T-helper 9 cell (primary cell): ENCODE measurements at places on chromosomes 5 and 9.

- no peak for DNase-seq
Measured at GRCh38 chr9:71683598-71684235, 84.6 kb downstream of the CEMIP2 start.

DNA sequence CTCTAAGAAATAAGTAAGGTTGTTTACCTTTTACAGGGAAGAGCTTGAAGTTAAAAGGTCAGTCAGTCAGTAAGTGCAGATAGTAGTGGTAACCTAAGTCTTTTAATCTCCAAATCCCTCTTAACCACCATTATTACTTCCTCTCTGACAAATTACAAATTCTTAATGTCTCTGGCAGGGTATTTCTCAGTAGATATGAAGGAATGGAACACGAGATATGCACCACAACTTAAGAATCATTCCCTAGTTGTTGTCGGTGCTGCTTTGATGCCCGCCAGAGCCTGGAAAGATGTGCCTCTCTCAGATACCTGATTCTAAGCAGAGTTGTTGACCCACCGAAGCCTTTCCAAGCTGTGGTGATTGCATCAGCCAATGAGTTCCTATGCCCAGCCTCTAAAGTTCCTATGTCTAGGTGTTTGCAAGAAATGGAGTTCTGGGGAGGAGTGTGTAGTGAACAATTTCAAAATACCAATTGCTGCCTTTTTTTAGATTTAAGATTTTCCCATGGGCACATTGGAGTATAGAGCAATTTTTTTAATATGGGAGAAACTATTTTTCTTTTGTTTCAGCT, 78.5 kb downstream of the CD180 start:
- DNase-seq = no peak

DNA sequence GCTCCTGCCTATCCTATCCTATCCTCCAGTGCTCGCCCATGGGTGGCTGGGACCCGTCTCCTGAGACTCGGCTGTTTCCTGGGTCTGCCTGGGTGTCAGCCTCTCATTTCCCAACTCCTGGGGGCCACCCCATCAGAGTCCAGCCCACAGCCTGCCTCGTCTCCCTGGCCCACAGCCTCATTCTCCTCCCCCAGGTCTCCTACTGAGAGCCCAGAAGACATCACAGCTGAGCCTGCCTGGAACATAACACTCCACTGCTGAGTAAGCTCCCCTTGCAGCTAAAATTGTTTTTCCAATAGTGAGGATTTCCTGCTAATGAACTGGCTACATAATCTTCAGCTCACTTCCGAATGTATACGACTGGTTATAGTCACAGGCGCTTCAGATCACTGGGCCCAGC, 95.3 kb downstream of the TTLL11 start:
- no peak for DNase-seq

- DNase-seq = no peak
Measured at GRCh38 chr5:2017540-2018389, 135.0 kb upstream of the IRX4 start.

GRCh38 chr9:25752398-25752797, 74.2 kb upstream of the TUSC1 start:
- no peak for DNase-seq

DNA sequence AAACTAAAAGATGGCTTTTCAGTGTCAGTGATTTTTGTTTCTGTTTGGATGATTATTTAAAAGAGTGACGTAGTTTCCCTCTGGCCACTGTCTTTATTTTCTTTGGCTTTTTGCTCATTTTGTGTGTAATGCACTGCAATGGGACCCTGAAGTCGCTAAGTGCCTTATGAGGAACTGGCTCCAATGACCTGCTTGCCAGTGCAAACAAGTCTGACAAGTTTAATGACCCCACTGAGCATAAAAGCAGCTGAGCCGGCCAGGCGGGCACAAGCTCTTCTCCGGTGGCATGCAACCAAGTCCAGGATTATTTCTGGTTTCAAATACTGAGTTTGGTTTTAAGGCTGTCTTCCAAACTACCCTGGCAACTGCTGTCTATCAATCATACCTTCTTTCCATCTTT, 15.6 kb upstream of the GNA14 start:
- DNase-seq = no peak

GRCh38 chr5:4906786-4907185, 233.3 kb upstream of the ADAMTS16 start:
- DNase-seq = no peak

- DNase-seq = no peak
Measured at GRCh38 chr9:98951967-98952366, 8.3 kb downstream of the COL15A1 start.

DNA sequence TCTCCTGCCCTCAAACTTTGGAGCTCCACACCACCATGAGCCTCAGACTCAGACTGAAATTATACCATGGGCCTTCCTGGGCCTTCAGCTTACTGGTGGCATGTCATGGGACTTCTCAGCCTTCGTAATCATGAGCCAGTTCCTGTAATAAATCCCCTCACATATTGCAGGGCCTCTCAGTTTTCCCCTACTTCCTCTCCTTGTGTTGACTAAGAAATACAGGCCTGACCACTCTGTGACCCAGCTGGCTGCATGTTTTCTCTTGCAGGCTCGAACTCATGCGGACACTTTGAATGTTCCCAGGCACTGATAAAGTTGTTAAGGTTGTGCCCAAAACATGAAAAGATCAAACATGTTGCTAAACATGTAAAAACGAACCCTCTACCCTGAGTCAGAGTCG, 26.2 kb upstream of the SHC3 start:
- no peak for DNase-seq

DNA sequence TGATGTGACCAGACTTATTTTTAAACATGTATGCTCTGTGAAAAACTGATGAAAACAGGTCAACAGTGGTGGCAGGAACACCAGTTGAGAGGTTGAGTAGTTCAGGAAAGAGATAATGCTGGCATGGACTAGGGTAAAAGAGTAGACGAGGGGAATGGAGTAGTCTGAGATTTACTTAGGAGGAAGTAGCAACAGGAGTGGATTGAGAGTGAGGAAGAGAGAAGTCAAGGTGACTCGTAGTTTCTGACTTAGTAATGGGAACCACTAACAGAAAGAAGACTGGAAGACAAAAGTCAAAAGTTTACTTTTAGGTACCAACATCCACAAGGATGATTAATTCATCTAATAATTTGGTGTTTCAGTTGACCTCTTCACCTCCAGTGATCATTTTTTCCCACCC, 3.6 kb downstream of the SRA1 start:
- DNase-seq = no peak

GRCh38 chr5:167713896-167714295, 577.5 kb upstream of the WWC1 start:
- no peak for DNase-seq

DNA sequence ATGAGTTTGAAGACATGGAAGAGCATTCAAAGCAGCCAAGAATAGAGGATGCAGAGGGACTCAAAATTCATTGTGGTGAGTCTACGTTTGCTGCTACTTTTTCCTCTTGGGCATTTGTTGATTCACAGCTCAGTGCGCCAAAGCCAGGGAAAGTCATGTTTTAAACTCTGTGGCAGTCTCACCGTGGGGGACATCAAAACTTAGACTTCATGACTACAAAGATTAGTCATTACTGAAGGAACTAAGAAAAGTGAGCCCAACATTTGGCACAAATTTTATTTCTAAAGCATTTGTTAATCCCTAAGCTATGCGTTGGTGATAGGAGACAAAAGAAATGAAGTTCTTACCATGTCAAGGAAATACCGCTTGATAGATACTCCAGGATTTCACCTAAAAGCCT, 73.7 kb upstream of the MTAP start:
- DNase-seq = no peak

- no peak for DNase-seq
Measured at GRCh38 chr9:136219276-136219675, 14.3 kb upstream of the LHX3 start.

DNA sequence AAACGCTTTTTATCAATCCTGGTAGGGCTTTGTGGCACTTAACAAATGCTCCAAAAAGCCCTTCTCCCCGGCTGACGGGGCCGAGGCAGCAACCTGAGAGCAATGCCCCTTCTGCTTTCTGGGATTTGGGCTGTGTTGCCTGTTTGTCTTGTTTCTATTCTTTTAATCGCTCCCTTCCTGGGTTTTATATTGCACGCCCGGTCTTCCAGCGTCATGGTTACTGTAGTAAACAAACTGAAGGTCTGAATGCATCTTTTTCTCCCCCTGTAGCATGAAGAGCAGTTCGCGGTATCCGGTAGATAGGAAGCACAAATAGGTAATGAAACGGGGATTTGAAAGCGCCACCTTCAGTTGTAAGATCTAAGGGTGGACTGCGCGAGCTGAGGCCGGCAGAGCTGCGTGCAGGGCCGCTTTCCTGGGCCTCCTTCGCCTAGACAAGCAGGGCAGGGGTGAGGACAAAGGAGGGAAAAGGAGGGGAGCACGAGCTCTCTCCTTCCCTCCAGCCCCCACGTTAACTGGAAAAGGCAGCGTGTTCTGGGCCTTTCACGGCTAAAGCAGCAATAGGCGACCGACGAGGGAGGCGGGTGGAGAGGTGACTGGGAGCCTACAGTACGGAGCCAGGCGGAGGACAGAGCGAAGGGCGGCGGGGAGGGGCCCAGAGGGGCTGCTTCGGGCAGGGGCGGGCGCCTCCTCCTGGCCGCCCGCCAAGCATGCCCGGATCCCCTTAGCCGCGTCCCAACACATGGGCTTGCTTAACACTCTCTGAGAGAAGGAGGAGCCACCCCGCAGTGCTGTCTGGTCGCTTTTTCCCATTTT, 49.3 kb upstream of the ZNF366 start:
- no peak for DNase-seq

GRCh38 chr5:175572886-175573285, 85.0 kb upstream of the HRH2 start:
- no peak for DNase-seq

DNA sequence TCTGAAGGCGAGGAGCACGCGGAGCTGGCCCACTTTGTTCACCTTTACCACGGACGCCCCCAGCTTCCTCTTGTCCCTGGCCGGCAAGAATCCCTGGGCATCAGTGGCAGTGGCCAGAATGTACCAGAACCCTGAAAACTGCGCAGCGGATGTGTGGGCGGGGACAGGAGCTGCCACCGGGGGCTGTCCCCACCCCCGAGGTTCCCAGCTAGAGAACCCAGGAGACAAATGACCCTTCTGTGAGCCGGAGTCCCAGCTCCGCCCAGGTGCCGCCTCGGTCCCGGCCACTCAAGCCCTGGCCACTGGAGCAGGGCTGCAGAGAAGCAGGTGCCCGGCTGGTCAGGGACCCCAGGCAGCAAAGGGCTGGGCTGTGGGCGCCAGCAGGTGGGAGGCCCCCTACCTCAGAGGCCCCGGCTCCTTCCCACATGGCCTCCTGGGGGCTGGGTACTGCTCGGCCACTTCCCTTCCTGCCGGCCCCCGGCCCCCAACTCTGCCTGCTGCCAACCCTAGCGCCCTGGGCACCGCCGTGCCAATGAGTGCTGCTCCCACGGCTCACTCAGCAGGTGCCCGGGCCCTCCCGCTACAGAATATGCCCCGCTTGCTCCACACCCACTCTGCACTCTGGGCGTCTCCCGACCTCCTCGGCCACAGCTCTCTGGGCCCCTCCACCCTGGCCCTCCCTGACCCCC, 713 bp downstream of the LCN10 start:
- no peak for DNase-seq

DNA sequence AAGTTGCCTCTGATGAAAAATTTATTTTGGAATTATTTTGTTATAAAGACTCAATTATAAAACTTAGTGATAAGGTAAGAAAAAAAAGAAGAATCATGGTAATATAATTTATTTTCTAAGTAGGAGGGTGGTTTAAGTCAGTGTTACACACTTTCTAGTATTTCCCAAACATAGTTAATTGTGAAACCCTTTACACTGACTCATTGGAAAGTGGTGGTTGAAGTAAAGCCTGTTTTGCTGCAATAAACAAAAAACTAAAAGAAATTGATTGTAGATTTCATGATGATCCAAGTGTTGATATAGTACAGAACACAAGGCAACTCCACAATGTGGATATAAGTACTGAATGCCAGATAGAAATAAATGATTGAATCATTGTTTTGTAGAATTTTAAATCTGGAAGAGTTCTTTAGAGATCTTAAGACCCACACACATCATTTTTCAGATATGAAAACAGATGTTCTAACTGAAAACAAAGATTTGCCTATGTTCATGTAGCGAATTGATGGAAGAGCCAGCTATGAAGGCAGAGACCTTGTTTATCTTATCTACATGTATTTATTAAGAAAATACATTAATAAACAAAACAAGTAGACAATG, 539.8 kb downstream of the PRELID2 start:
- DNase-seq = no peak

DNA sequence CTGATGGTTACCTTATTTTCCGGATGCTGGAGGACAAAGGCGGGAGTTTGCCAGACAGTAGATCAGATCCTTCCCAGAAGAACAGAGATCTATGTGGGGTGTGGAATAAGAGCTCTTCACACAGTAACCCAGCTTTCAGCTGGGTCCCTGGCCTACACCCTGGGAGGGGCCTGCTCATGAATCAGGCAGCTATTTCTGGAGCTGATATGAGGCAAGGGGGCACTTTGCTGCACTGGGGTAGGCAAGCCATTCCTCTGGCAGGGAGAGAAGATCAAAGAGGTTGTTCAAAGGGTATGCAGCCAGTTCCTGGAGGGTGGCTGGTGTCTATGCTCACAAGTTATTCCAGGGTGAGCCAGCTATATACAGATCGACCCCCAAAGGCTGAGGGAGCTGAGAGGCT, 48.6 kb downstream of the CYSTM1 start:
- DNase-seq = no peak

DNA sequence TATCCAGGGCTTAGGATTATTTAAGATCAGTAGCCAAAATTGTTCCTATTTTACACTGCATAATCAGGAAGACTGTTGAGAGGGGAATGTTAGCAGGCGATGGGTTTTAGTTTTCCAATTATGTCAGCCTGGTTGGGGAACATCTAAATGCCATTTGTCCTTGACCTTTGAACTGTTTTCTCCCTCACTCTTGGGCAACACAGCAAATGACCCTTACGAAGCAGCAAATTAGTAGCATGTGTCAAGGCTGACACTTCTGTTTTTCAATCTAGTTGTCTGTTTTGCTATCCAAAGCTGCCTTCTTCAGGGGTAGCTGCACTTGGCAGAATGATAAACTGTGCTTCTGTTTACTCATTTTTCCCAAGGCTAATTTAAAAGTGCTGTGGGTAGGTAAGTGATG, 78.0 kb upstream of the AGXT2 start:
- no peak for DNase-seq

DNA sequence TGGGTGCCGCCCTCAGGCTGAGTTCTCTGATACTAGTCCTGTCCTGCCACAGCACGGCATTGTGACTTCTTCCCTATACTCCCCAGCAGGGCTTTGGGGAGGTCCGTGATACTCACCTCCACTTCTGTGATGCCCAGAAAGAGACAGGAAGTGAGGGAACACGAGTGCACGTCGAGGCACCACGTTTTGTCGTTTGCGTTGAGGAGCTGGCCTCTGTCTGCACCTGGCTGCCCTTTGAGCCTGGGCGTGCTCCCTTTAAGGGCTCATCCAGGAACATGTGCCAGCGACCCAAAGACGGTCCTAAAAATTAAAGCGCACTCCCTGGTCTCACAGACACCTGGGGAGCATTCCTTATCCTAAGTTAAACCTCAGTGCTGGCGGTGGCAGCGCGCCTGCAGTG, 8.7 kb upstream of the IRX4 start:
- DNase-seq = no peak

- no peak for DNase-seq
Measured at GRCh38 chr9:76271755-76272154, 122.5 kb downstream of the RFK start.

- no peak for DNase-seq
Measured at GRCh38 chr5:135437796-135438560, 9.2 kb downstream of the DCANP1 start.
